Stimulated activated CD4-positive, alpha-beta T cell treated with anti-CD3 and anti-CD28 coated beads, Interleukin-15, amount 100 ng/mL, for 48 hours (primary cell): ENCODE measurements at places on chromosomes 4 and X.

- DNase-seq = no peak
Observed at GRCh38 chr4:78721747-78722146, 54.4 kb upstream of the BMP2K start.

DNA sequence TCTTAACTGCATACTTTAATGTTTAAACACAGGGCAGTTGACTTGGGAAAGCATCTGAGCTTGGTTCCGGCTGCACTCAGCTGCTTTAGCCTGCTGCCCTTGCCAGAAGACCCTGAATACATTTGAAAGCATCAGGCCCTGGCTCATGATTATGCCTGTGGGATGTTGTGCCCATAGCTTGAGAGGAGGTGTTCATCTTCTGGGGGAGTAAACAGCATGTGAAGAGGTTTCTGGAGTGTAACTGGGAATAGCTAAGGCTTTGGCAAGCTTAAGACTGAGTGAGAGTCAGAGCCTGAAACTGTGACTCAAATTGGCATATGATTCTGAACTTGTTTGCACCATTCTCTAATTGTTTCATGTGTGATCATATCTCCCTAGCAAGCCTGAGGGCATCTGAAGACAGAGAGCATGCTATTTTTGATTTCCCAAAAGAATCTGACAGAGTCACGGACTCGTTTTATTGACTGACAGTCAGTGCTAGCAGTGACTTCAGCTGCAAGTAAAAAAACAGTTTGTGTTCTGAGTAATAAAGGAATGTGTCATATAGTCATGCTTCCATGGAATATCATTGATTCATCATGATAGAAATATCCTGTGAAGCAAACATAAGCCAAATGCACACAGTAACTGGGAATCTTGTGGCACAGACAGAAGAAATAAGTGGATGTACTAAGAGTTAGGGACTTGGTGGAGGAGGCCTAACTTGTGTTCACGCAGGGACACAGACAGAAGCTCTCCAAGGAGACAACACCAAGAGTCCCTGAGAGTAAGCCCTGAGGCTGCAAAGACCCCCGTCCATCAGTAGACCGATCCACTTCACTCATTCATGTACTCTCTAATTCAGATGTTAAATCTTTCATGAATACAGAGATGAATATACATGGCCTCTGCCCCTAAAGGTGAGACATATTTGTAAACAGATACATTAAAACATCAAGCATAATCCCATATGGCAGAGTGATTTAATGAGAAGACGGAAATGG is 100.7 kb downstream of the SYNPO2 start:
- DNase-seq = no peak

DNA sequence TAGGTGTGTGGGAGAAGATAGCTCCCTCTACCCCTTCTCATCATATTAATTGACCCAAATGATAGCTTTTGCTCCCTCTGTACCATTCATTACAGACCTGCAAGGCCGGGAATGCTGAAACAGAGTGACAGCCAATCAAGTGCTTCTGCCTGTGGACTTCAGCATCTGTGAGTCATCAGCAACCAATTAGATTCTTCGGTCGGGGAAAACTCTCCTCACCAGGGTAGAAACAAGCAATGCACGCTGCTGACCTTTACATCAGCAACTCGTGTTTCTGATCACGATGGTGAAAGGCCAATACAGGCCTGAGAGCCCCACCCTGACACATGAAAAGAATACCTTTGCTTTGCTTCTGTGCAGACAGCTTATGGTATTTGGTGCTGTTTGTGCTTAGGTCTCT is 347.2 kb upstream of the DDX53 start:
- no peak for DNase-seq

DNA sequence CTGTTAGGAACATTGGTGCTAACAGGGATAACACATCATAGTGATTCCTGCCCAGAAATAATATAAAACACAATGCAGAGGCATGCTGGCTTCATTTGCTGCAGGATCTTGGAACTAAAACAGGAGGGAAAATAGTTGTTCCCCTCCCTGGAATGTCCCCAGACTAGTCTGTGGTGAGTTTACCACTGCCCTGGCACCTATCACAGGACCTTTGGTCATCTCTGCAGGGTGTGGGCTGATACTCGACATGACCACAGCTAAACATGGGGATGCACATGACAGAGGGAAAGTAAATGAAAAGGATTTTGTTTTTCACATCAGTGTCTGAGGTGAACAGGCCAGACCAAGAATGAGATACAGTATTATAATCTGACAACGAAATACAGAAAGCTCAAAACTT is 160.2 kb upstream of the DKK2 start:
- DNase-seq = no peak
